Adipocyte (in vitro differentiated cells): ENCODE measurements at places on chromosomes 1 and 21.

- DNase-seq: no peak
Observed at GRCh38 chr1:27527223-27527889, 37.4 kb upstream of the WASF2 start.

DNA sequence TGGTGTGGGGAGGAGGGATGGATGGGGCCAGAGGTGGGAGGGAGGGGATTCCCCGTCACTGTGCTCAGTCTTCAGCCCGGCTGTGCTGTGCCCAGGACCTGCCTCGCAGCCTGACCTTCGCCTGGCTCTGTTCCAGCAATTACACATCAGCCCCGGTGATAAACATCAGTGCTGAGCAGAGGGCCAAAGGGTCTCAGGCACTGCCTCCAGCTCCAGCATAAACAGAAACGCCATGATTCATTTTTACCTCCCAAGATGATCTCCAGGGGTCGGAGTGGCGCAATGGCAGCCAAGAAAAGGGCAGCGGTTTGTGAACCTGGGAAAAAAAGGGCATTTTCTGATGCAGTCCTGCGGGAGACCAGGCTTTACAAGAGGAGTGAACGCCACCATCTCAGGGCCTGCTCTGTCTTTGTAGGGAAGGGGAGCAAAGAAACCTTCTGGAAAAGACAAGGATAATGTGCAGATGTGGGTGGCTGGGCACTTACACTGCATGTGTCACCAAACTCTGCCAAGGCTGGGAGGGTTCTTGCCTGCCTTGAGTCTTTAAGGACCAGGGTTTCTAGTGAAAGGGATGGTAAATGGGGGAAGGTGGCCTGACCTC lies 28.1 kb downstream of the SHISA4 start:
- peak; percentile 88 for DNase-seq

GRCh38 chr1:6490181-6491080 lies 1.0 kb downstream of the PLEKHG5 start:
- DNase-seq: peak; percentile 85

- peak; percentile 68 for DNase-seq
Observed at GRCh38 chr1:172390683-172391551, 29.6 kb upstream of the C1orf105 start.

GRCh38 chr21:31176725-31177124 lies 138.4 kb upstream of the KRTAP19-8 start:
- DNase-seq: no peak

DNA sequence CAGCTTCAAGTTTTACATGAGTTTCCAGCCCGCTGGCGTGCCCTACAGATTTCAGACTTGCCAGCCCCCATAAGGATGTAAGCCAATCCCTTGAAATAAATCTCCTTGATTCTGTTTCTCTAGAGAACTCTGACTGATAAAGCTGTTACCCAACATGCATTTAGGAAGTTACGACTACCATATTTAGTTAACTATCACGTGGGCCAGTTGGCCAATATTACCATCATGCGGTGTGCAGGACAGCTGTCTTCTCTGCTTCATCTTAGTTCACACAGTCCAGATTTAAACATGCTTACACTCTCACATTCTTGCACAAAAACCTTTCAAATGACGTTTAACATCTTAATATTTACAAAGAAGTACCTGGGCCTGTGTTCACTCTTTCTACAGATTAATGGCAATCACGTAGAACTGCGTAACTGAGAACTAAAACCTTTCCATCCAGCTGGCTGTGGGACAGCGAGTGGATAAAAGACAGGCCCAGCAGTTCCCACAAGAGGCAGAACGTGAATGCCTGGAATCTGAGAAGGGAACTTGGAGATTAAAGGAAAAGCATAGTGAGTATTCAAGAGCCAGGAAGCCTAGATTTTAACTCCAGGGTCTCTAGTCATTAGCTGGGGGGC lies 20.8 kb downstream of the FAM177B start:
- DNase-seq: no peak

DNA sequence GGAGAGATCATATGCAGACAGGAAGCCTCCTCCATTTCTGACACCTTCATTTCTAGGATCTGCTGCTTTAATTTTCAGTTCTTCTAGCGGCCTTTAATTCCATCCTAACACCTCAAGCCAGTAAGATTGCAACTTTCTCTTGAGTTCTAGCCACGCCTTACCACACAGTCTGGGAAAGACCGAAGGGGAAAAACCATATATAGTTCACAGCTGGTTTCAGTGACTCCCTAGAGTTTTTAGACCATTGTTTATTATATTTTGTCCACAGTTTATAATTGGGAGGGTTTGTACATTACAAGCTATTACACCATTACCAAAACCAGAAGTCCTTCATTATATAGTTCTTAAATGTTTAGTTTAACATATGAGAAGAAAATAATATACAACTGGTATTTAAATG lies 37.5 kb downstream of the DPH5 start:
- no peak for DNase-seq

- no peak for DNase-seq
Observed at GRCh38 chr1:232923739-232924386, 26.5 kb upstream of the NTPCR start.

- peak; percentile 78 for DNase-seq
Observed at GRCh38 chr1:20732071-20732587, 374 bp downstream of the SH2D5 start.

DNA sequence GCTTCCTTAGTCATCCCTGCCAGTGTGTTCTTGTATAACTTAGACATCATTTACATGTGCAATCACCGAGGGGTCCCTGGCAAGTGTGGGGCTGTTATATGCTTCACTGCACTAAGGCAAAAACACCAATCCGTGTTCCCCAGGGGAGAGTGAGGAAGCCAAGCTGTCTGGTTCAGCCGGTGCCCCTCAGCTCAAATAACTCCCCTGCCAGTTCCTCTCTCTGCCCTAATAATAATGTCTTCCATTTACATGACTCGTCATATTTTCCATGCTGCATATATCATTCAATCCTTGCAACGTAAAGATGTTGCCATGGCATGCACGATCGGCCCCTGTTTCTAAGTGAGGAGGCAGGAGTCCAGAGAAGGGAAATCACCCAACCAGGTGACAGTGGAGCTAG lies 24.4 kb upstream of the NDC1 start:
- DNase-seq: no peak

DNA sequence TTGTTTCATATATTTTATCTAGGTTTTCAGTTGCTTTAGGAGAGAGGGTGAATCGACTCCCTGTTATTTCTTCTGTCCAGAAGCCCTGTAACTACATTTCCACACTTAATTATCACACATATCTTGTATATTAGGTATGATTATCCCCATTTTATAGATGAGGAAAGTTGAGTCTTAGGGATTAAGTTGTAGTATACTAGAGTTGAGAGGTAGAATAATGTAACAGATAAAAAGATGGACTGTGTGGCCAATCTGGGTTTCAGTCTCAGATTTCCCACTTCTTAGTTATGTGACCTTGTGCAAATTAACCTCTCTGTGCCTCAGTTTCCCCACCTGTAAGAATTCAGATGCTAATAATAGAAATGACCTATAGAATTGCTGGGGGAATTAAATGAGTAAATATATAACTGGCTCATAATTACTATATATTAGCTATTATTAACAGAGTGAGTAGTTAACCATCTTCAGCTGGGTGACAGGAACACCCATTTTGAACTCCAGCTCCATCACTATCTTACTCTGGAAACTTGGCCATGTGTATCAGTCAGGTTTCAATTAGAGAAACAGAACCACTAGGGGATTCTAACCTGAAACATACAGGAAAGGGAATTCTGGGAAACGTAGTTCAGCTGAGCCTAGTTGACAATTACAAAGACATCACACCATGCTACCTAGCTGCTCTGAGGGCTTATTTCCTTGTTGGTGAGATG lies 20.4 kb upstream of the FOXO6 start:
- no peak for DNase-seq

- peak; percentile 86 for DNase-seq
Observed at GRCh38 chr1:106700211-106700610, 356.3 kb upstream of the PRMT6 start.

GRCh38 chr1:180548686-180549317 lies 10.0 kb upstream of the OVAAL start:
- no peak for DNase-seq

GRCh38 chr1:217062586-217062985 lies 339.4 kb upstream of the ESRRG start:
- DNase-seq: no peak

DNA sequence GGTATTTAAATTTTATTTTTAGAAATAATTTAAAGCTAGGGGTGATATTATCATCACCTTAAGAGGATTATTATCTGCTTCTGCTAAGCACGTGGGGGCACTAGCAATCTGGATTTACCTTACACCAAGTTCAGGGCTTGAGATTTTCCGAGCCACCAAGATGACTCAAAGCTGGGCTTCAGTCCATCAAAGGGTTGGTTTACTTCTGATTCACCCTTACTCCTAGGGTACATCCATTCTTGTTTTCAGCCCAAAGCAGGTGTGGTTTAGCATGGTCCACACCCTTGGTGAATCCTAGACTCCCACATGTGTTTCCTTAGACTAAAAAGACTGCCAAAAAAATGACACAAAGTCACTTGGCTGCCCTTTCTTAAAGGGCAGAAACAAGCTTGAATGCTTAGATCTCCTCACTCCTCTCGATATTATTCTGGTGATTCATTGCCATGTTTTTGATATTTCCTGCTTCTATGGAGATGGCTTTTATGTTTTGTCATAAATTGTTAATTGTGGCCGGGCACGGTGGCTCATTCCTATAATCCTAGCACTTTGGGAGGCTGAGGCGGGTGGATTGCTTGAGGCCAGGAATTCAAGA lies 9.8 kb upstream of the PRSS38 start:
- peak; percentile 69 for DNase-seq

DNA sequence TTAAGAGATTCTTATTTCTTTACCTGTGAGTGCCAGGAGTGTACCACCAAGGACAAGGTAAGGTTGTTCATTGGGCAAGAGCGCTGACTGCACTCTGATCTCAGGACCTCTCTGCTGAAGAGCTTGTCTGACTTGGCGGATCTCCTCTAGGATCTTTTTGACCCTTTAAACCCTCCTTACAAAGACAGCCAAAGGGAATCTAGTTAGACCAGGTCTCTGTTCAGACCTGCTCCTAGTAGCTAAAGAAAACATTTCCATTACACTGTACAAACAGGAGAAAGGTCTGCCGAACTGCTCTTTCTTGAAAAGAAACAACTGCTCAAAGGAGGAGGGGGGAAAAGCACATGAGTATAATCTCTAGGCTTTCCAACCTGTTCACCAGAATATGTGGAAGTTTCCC lies 49.3 kb downstream of the SMYD2 start:
- DNase-seq: no peak

DNA sequence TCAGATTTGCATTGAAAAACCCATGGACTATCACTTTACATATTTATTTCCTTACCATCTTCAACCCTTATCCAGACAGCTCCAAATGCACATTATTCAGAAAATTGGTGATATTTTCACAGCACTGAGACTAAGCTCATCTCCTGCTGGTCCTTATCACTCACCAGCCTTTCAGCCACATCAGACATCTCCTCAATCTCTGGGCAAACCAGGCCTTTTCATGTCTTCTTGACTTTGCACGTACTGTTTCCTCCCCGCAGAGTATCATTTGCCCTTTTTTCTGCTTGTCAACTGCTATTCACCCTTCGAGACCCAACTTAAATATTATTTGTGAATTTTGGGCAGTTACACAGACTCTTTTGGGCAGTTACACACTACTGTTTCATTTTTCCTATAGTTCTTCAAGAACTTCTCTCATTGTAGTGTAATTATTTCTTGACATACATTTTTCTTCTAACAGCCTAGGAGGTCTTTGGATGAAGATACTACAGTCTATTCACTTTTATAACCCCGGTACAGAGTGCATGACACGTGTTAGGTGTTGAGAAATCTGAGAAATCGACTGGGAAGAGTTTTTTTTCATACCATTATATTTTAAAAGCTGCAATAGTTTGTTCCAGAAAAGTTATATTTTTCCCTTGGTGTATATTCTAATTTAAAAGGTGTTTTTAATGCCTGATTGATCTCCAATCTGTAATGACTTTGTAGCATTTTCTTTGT lies 98.0 kb downstream of the FGGY start:
- no peak for DNase-seq

DNA sequence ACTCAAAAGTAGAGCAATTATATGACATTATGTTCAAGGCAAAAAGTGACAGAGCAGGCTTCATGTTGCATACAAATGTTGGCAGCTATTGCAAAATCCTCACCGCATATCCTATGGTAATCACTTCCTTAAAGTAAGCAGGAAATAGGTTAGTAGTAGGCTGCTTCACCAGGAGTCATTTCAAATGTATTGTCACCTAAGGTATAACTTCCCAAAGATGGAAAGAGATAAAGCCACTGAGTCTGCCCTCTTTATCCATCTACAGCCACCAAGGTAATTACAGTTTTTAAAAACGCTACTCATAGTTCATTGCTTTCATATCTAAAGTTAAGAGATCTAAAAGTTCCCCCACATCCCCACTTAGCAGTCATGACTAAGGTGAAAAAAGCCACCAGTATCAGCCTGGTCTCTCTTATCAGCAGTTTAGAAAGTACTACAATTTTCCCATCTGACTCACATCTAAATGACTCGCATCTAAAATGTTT lies 31.6 kb upstream of the UBE2U start:
- DNase-seq: peak; percentile 62

GRCh38 chr1:98133131-98133530 lies 212.3 kb upstream of the DPYD start:
- DNase-seq: no peak

GRCh38 chr1:201427963-201428362 lies 6.4 kb upstream of the TNNI1 start:
- DNase-seq: no peak

DNA sequence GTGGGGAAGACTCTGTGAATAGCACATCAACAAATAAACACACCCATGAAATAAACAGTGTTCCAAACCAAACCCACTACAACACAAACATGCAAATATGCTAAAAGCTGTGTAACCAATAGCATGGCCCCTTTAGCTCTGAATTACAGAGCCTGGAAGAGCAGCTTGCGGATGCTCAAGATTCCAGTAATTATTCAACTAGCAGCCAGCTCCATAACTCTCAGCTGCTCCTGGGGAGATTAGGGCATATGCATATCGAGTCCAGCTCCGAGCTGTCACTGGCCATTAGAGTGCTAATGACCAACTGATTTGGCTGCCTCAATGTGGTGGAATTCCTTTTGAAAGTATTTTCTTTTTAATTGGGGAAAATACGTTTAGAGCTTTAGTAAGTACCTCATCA lies 207.1 kb downstream of the HHAT start:
- DNase-seq: no peak

DNA sequence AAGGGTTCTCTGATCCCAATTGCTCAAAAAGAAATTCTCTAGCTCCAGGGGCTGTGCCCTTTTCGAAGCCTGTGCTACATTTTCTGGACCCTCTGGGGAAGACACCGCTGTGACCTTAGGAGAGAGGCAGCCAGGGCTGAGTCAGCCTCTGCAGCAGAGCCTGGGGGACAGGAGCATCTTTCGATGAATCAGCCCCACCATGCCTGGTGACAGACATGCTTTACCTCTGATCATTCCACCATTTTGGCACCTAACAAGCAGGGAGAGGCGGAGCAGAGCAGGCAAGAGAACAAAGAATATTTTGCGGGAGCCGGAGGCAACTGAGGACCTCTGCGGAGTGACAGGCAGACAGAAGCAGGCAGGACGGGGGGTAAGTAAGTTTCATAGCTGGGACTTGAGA lies 84.9 kb downstream of the VWA5B1 start:
- DNase-seq: no peak

GRCh38 chr21:15064576-15065391 lies at the start of gene NRIP1:
NRIP1 (minus strand) TSS chr21:15065000; CDS start chr21:14968192, 96,808 bp downstream.
- peak; percentile 96 for DNase-seq

- DNase-seq: no peak
Observed at GRCh38 chr1:29855561-29856160, 619.3 kb downstream of the PTPRU start.

GRCh38 chr1:36458910-36459309 lies 5.3 kb downstream of the MRPS15 start:
- no peak for DNase-seq
